ENCODE measurements at places on chromosomes 6 and 20. TPM values are rescaled to one million over a fixed set of nuclear protein-coding genes. Genes with fewer than 3 reads are reported as not detected.

- H3K4me3 ChIP-seq = no peak overlapping the region
- no peak overlapping the region for H3K27ac ChIP-seq
- no peaks in the 10 kb centered on the region for H3K4me1 ChIP-seq
- no peaks in the 10 kb centered on the region for H3K27me3 ChIP-seq
- H3K36me3 ChIP-seq = no peaks in the 10 kb centered on the region
- DNase-seq = no peak
Measured at GRCh38 chr6:443621-444159, 52.1 kb downstream of the IRF4 start.

DNA sequence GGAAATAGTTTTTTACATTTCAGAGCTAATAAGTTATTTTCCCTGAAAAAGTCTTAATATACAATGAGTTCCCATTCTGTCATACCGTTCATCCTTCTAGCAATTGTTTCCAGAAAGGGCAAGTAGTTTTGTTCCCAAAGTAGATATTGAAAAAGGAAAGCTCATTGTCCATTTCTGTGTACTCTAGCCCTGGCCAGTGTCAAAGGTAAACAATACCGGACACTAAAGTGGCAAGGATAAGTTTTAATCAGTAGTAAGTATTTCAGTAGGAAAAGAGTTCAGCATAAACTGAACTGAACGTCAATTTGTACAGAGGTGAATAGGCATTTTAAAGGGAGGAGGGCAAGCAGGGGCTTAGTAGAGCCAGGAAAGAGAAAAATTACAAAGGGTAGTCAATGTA is 43.5 kb upstream of the CALHM6 start:
- H3K27me3 ChIP-seq = no peaks in the 10 kb centered on the region

- H3K4me1 ChIP-seq = no peaks in the 10 kb centered on the region
- H3K4me3 ChIP-seq = no peak overlapping the region
- H3K36me3 ChIP-seq = no peaks in the 10 kb centered on the region
- H3K27ac ChIP-seq = no peak overlapping the region
- no peaks in the 10 kb centered on the region for H3K27me3 ChIP-seq
Measured at GRCh38 chr20:50810842-50811241, 16.0 kb downstream of the BCAS4 start.

DNA sequence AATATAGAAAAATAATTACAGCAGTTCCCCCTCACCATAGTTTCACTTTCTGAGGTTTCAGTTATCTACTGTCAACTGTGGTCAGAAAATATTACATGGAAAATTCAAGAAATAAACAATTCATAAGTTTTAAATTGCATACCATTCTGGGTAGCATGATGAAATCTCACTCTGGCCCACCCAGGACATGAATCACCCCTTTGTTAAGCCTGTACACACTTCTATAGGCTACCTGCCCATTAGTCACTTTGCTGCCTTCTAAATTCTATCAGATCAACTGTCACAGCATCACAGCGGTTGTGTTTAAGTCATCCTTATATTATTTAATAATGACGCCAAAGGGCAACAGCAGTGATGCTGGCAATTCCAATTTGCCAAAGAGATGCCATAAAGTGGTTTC is 140.3 kb upstream of the RUNX2 start:
- no peaks in the 10 kb centered on the region for H3K27me3 ChIP-seq
- no peaks in the 10 kb centered on the region for H3K4me1 ChIP-seq
- H3K27ac ChIP-seq = no peak overlapping the region
- H3K36me3 ChIP-seq = no peaks in the 10 kb centered on the region
- H3K4me3 ChIP-seq = no peak overlapping the region

DNA sequence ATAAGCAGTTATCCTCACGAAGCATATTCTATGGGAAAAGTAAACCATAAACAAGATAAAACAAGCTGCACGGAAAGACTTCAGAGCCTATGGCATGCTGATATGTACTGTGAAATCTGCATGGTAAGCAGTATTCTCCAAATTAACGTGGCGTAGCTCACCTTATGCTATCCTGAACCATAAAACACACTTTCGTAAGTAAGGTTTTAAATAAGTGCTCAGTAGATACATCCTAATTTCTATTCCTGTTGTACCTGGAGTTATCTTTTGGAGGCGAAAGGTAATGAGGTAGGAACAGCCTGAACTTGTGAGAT is 208.7 kb downstream of the GMDS start:
- DNase-seq = no peak
- no peaks in the 10 kb centered on the region for H3K27me3 ChIP-seq
- no peaks in the 10 kb centered on the region for H3K36me3 ChIP-seq
- no peaks in the 10 kb centered on the region for H3K4me1 ChIP-seq
- H3K4me3 ChIP-seq = no peak overlapping the region
- H3K27ac ChIP-seq = no peak overlapping the region

GRCh38 chr6:126650931-126651330 is 311.0 kb downstream of the CENPW start:
- no peaks in the 10 kb centered on the region for H3K4me1 ChIP-seq
- H3K27me3 ChIP-seq = no peaks in the 10 kb centered on the region
- no peaks in the 10 kb centered on the region for H3K36me3 ChIP-seq
- no peak for DNase-seq

GRCh38 chr6:14881398-14881797 is 364.5 kb upstream of the JARID2 start:
- H3K27me3 ChIP-seq = no peaks in the 10 kb centered on the region
- no peaks in the 10 kb centered on the region for H3K4me1 ChIP-seq
- H3K4me3 ChIP-seq = no peak overlapping the region
- DNase-seq = no peak
- no peak overlapping the region for H3K27ac ChIP-seq
- no peaks in the 10 kb centered on the region for H3K36me3 ChIP-seq

The BACH2 gene
- total RNA-seq = 1.6 TPM

GRCh38 chr6:138248878-138249277 is 30.6 kb upstream of the PBOV1 start:
- no peaks in the 10 kb centered on the region for H3K36me3 ChIP-seq
- DNase-seq = no peak

DNA sequence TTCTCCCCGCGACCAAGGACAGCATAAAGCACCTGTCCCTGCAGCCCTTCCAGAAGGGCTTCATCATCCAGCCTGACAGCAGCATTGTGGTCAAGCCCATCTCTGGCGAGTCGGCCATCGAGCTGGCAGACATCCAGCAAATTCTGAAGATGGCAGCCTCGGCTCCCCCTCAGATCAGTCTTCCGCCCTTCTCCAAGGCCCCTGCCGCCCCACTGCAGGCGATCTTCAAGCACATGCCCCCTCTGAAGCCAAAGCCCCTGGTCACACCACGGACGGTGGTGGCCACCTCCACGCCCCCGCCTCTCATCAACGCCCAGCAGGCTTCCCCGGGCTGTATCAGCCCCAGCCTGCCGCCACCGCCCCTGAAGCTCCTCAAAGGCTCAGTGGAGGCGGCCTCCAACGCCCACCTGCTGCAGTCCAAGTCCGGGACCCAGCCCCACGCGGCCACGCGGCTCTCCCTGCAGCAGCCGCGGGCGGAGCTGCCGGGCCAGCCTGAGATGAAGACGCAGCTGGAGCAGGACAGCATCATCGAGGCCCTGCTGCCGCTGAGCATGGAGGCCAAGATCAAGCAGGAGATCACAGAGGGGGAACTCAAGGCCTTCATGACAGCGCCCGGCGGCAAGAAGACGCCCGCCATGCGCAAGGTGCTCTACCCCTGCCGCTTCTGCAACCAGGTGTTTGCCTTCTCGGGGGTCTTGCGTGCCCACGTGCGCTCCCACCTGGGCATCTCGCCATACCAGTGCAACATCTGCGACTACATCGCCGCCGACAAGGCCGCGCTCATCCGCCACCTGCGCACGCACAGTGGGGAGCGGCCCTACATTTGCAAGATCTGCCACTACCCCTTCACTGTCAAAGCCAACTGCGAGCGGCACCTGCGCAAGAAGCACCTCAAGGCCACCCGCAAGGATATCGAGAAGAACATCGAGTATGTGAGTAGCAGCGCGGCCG is 83.3 kb downstream of the SSR1 start:
- DNase-seq = no peak
- H3K27me3 ChIP-seq = no peaks in the 10 kb centered on the region
- H3K36me3 ChIP-seq = peaks cover 3% of the 10 kb centered on the region
- no peaks in the 10 kb centered on the region for H3K4me1 ChIP-seq

The MUCL3 gene
- not detected for total RNA-seq

GRCh38 chr6:68237205-68237604 is 397.9 kb upstream of the ADGRB3 start:
- no peaks in the 10 kb centered on the region for H3K36me3 ChIP-seq
- no peaks in the 10 kb centered on the region for H3K4me1 ChIP-seq
- no peaks in the 10 kb centered on the region for H3K27me3 ChIP-seq
- no peak for DNase-seq

The SENP6 gene
- 58.7 TPM for total RNA-seq

GRCh38 chr6:73285674-73286283 is 22.8 kb upstream of the KHDC1 start:
- no peaks in the 10 kb centered on the region for H3K4me1 ChIP-seq
- H3K27ac ChIP-seq = no peak overlapping the region
- H3K36me3 ChIP-seq = no peaks in the 10 kb centered on the region
- no peak overlapping the region for H3K4me3 ChIP-seq

- no peak overlapping the region for H3K27ac ChIP-seq
- no peak for DNase-seq
- peaks cover 6% of the 10 kb centered on the region for H3K4me1 ChIP-seq
Measured at GRCh38 chr6:169210611-169211010, 43.0 kb downstream of the THBS2 start.

The FGD2 gene
- 0.10 TPM for total RNA-seq

The CGA gene
- not detected for total RNA-seq

GRCh38 chr6:11923621-11924020 is 88.5 kb upstream of the HIVEP1 start:
- H3K4me1 ChIP-seq = peaks cover 3% of the 10 kb centered on the region
- no peak for DNase-seq

The SLC35F1 gene
- total RNA-seq = not detected

DNA sequence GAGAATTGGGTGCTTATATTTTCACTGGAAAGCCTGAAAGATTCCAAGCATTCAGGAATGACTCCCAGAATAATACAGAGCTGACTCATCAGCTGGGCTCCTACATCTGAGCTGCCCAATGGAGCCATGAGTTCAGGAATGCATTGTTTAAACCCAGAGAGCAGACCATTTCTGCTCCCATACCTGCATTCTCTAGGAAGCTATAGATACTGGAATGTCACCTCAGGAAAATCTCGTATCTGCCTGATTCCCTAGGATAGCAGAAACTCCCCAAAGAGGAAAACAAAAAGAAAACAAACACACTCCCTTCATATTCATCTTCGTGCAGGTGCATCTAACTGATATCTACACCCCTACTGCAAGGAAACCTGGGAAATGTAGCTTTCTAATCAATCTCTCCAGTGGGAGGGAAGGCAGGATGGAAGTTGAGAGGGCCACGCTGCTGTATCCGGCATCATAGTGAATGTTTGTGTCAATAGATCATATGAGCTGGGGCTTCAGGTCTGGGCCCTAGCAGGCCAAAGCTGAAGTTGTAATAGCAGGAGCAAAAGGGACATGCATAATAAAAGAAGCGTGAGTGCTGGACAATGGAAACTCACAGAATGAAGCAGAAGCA is 8.2 kb upstream of the SLC2A12 start:
- H3K4me1 ChIP-seq = peaks cover 49% of the 10 kb centered on the region
- no peaks in the 10 kb centered on the region for H3K27me3 ChIP-seq
- H3K27ac ChIP-seq = peak overlapping the region; percentile 83
- H3K4me3 ChIP-seq = no peak overlapping the region
- no peak for DNase-seq

GRCh38 chr6:98827295-98828159 is 6.8 kb upstream of the POU3F2 start:
- no peak for DNase-seq
- peaks cover 60% of the 10 kb centered on the region for H3K27me3 ChIP-seq
- H3K4me1 ChIP-seq = peaks cover 5% of the 10 kb centered on the region
- H3K4me3 ChIP-seq = no peak overlapping the region

The PTPRK gene
- total RNA-seq = 61.8 TPM

DNA sequence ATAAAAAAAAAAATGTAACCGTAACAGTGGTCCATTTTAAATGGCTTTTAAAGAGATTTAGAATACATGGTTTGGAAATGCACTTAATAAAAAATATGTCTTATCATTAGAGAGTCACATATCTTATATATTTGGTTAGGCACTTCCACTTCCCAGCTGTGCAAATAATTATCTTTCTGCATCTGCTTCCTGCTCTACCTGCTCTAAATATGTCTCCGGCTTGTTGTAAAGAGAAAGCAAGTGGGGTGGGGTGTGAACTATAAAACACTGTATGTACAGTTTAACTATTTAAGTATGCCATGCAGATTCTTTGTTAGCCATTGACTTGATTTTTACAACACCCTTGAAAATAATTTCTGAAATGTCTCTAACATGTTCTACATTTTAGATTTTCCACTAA is 106.3 kb downstream of the NKAIN2 start:
- no peaks in the 10 kb centered on the region for H3K4me1 ChIP-seq
- H3K36me3 ChIP-seq = no peaks in the 10 kb centered on the region
- no peak for DNase-seq

DNA sequence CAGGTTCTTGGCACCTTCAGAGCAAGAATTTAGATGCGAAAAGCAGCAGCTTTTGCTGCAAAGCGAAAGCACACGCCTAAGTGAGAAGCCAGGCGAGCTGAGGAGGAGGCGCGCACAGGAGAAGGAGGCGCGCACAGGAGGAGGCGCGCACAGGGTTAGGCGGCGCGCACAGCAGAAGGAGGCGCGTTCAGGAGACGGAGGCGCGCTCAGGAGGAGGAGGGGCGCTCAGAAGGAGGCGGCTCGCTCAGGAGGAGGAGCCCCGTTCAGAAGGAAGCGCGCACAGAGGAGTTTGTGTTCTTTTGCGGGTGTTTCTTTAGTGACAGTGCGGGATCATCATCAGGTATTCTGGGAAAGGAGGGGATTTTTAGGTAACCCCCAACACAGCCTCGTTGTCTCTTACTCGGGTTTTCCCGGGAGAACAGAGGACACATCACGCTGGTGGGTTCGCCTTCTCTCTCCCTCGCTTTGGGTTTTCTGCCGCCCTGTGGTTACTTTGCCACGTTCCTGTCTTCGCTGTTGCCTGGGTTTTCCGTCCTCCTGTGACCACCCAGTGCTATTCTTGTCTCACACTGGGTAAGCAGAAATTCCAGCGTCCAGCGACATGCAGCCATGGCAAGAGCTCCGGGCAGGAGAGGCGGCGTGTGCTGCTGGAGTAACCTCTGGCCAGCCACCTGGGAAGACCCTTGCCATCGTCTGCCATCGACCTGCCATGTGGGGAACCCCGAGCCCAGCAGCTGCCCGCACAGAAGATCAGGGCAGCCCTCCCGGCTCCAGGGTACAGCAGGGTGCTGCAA is 47.0 kb downstream of the WDR27 start:
- H3K27me3 ChIP-seq = no peaks in the 10 kb centered on the region
- DNase-seq = peak; percentile 24
- H3K4me1 ChIP-seq = no peaks in the 10 kb centered on the region
- H3K27ac ChIP-seq = peak overlapping the region; percentile 61
- peak overlapping the region; percentile 73 for H3K4me3 ChIP-seq

DNA sequence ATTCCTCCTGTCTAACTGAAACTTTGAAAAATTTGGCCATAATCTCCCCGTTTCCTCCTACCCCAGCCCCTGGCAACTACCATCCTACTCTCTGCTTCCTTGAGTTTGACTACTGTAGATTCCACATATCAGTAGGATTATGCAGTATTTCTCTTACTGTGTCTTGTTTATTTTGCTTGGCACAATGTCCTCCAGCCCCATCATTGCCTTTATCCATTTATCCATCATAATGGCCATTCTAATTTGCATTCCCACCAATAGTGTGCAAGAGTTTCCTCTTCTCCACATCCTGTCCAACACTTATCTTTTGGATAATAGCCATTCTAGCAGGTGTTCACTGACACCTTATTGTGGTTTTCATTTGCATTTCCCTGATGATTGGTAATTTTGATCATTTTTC is 202.3 kb downstream of the THBS2 start:
- no peaks in the 10 kb centered on the region for H3K27me3 ChIP-seq
- H3K4me1 ChIP-seq = no peaks in the 10 kb centered on the region
- no peak for DNase-seq
- no peak overlapping the region for H3K4me3 ChIP-seq
